ENCODE measurements at places on chromosomes 4 and X. TPM values are rescaled to one million over a fixed set of nuclear protein-coding genes. Genes with fewer than 3 reads are reported as not detected.

The ADRA2C gene
- 2.2 TPM for total RNA-seq

The TMPRSS11B gene
- total RNA-seq, result not detected

The GPRASP3 gene
- total RNA-seq, result 0.89 TPM

The CNKSR2 gene
- total RNA-seq, result 0.76 TPM

The NXF2B gene
- not detected for total RNA-seq

The MGARP gene
- 2.4 TPM for total RNA-seq

DNA sequence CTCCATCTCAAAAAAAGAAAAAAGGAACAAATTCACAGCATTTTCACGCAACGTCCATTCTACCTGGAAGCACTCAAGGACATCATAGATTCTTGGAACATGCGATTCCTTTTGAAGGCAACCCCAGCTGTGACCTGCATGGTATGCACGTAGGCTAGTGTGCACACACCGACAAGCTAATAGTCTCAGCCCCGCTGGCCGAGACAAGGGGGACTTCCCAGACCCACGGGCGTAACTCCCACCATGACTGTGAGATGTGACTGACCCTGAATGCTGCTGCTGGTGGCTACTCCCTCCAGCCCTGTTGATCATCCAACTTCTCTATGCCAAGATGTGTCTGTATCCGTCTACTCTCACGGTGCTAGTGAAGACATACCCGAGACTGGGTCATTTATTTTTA, 78.3 kb downstream of the CRLF2 start:
- DNase-seq, result no peak

- DNase-seq, result peak; percentile 66
Observed at GRCh38 chr4:159281771-159282170, 178.9 kb downstream of the RAPGEF2 start.

GRCh38 chr4:69787879-69788278, 27.5 kb upstream of the SULT1B1 start:
- DNase-seq, result no peak

DNA sequence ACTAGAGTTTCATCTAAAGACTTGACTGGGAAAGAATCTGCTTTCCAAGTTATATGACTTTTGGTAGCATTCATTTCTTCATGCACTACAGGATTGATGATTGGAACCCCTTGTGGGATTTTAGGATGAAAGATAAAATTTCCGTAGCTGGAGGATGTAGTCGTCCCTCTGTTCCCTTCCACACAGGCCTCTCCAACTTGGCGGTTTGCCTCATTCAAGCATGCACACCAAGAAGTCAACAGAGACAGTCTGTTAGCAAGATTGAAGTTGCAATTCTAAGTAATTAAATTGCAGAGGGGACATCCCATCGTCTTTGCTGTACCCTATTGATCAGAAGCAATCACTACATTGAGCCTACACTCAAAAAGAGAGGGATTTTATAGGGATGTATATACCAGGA, 777.4 kb upstream of the HS3ST1 start:
- DNase-seq, result no peak

GRCh38 chr4:176287546-176287945, 18.5 kb upstream of the ASB5 start:
- no peak for DNase-seq

- DNase-seq, result peak; percentile 67
Observed at GRCh38 chr4:138643827-138644226, 371.8 kb upstream of the NOCT start.

DNA sequence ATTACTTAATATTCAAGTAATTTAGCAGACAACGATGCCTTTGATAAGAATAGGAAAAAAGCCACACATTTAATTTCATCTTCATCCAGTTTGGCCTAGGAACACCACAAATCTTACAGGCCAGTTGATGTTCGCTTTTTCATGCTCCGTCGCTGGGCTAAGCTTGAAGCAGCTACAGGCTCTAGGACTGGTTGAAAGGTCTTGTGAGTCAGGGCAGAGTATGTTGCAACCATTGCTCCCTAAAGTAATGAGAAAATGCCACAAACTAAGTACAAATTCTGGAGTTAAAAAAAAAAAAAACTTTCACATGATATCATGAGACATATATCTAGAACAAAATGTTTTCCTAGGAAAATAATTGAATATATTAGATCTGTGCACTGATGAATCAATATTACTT, 123.8 kb downstream of the RPS6KA6 start:
- peak; percentile 30 for DNase-seq

GRCh38 chrX:20325786-20326388, 59.2 kb upstream of the RPS6KA3 start:
- no peak for DNase-seq

- peak; percentile 59 for DNase-seq
Observed at GRCh38 chr4:1793496-1793840, 375 bp downstream of the FGFR3 start.

DNA sequence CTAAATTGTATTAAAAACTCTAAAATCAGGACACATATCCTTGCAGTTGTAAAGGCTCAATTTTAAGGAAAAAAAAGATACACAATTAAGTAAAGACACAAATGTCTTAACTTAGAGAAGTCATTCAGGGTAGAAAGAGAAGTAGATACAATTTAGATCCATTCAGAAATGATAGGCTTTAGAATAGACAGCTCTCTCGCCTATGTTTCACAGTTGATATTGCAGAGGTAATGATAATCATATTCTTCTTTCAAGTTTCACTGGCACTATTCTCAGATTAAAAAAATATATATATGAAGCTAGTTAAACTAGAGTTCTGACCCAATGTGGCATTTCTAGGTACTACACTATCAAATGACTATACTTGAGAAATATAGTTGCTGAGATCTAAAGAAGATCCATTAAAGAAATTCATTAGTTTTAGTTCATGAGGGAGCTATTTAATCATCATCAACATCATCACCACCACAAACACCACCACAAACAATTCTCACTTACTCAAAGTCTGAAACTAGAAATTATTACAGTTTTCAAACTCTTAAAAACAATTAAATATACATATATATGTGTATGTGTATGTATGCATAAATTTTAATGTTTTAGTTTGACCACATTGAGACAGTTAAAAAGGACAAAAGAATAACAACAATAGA, 93.1 kb downstream of the ANTXR2 start:
- DNase-seq, result no peak

- no peak for DNase-seq
Observed at GRCh38 chrX:72110051-72110875, 21.5 kb downstream of the RTL5 start.

GRCh38 chr4:169566021-169566818, 46.2 kb downstream of the NEK1 start:
- DNase-seq, result peak; percentile 81

- no peak for DNase-seq
Observed at GRCh38 chrX:45063319-45064095, 137.2 kb downstream of the DIPK2B start.

DNA sequence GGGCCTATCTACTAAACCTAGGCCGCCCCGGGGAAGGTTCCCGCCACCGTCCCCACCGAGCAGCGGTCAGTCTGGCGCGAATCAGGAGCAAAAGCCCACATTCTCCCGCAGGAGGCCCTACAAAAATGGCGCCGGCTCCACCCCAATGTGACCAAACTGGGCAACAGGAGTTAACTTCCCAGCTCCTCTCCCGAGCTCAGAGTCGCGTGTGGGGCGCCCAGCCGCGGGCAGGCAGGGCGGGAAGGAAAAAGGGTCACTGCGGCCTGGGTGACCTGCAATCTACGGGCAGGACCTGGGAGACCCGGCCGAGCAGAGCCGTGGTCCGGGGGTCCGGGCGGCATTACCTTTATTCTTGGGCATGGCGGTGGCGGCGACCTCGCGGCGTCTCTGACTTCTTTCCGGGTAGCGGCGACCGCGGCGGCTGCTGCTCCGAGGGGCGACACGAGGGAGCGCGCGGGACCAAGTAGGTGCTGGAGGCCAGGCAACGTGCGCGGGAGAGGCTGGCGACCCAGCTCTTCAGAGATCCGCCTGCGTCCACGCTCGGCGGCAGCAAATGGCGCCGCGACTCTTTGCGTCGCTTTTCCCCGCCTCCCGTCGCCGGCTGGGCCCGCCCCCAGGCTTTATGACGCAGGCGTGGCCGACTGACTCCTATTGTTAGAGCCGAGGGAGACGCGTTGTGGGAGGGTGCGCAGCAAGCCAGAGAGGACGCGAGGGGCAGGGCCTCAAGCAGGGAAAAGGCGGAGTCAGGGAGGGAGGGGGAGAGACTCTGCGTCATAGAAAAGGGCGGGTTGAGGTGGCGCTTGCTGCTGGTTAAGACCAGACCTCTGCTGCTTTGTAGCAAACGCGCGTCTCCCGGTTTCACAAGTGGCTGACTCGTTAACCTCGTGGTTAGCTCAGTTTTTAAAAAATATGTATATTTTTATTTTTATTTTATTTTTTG, at the start of gene EIF1AX:
Gene EIF1AX (minus strand): TSS at position 558 of the 940 bp plus-strand sequence. CDS start 198 bp downstream, at position 360.
- peak; percentile 97 for DNase-seq

GRCh38 chr4:168335621-168336020, 17.1 kb upstream of the DDX60 start:
- no peak for DNase-seq

GRCh38 chrX:120839491-120839890, 36.2 kb downstream of the CT47B1 start:
- peak; percentile 64 for DNase-seq

- no peak for DNase-seq
Observed at GRCh38 chr4:106875340-106875739, 160.8 kb downstream of the DKK2 start.

GRCh38 chr4:81531410-81531809, 59.7 kb upstream of the RASGEF1B start:
- no peak for DNase-seq

DNA sequence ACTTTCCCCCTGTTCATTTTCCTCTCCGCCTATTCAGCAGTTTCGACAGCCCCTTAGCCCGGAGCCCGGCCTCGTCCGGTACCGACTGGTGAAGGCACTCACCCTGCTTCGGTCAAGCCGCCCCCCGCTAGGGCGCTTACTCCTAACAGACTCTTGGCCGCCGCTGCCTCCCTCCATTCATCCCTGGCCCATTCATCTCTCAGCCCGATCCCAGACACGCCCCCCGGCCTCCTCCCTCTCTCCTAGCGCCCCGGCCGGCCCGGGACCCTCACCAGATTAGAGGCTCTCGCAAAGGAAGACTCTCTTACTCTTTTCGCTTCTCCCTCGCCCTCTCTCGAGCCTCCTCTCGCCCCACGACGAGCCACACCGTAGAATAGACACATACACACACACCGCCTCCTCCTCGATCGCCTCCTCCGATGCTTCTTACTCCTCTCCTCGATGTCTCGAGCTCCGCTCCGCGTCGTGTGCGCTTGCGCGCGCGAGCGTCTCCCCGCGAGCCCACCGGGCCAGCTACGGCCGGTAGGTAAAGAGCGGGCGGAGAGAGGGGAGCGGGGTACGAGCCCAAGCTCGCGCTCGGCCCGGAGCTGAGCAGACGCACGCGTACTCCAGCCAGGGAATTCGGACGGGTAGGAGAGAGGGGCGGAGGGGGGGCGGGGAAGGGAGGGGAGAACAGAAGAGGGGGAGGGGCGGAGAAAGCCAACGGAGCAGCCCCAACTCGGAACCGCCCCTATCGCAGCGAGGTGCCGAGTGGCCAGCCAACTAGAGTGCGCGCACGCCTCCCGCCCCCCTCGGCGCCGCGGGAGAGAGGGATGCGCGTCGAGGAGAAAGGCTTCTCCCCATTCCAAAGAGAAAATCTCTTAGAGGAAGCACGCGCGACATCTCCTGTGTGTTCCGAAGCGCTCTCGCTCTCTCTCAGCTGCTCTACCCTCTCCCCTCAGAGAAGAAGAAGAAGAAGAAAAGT, at the start of gene WNK3:
Gene WNK3 (minus strand): TSS at position 633 of the 964 bp plus-strand sequence.
- DNase-seq, result peak; percentile 66

DNA sequence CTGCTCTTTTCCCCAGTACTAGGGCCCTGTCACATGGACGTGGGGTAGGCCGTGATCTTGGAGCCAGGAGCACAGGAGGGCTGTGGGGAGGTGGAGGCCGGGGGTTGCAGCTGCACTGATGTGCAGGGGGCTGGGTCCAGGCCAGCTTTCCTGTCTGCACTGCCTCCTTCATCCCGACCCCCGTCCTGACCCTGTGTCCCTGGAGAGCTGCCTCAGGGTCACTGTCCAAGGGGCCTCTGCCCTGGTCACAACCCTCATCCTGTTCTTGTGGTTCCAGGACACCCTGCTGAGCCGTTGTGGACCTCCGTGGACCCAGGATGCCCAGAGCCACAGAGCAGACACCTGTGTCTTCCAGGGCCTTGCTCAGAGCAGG, 91.7 kb upstream of the ADRA2C start:
- DNase-seq, result no peak

DNA sequence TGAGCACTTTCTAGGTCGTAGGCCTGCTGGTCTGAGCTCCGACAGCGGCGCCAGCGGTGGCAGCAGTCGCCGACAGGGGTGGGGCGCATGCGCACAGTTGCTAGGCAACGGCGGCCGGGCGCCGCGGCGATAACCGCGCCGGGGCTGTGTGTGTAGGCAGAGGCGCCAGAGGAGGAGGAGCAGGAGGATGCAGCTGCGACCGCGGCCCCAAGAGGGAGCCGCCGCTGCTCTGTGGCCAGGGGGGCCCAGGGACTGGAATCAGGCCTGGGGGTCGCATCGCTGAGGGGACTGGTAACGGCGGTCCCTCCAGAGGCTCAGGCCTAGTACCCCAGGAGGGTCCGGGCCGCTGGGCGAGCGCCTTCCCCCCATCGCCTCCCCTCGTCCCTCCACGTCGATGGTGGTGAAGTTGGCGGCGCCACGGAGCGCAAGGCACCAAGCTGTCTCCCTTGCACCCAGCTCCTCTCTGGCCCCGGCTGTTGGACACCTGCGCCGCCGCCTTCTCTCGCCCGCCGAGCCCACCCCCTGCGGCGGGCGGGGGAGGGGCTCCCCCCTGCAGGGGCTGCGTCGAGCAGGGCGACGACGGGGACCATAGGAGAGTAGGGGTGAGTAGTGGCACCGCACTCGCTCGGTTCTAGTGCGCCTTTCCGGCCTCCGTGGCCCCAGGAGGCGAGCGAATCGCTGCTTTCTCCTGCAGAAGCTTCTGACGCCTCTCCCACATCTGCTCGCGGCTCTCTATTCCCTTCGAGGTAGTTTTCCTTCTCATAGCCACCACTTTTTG, 58.6 kb upstream of the ZC4H2 start:
- peak; percentile 91 for DNase-seq

DNA sequence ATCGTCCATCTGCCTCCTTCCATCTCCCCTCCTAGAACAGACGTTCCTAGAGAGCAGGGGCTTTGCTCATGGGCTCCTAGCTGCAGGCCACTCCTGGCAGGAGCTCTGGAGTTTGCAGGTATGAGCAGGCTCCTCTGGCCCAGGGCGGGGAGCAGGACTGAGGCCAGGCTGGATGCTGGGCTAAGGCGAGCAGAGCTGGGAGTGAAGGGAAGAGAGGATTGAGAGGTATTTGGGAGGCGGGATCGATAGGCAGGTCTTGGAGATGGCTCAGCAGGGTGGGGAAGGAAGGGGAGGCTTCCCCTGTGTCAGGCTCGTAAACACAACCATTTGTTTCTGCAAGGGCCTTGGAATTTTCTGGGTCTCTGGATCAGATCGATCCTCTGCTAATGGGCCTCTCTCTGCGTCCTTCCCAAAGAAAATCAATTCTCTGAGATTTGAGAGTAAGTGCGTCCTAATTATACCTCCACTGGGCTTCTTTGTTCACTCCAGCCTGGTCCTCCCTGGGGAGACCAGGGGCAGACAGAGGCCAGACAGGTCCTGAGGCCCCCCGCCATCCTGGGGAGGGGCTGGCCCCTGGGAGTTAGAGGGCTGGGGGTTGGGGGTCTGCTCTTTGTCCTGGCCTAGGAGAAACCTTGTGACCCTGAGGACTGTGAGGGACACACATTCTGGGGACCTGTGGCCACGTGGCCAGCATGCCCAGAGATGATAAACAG, 94.8 kb upstream of the PSAPL1 start:
- DNase-seq, result no peak

All from GM23248 (cell line).